ENCODE measurements at places on chromosomes 2 and 18. TPM values are rescaled to one million over a fixed set of nuclear protein-coding genes. Genes with fewer than 3 reads are reported as not detected.

DNA sequence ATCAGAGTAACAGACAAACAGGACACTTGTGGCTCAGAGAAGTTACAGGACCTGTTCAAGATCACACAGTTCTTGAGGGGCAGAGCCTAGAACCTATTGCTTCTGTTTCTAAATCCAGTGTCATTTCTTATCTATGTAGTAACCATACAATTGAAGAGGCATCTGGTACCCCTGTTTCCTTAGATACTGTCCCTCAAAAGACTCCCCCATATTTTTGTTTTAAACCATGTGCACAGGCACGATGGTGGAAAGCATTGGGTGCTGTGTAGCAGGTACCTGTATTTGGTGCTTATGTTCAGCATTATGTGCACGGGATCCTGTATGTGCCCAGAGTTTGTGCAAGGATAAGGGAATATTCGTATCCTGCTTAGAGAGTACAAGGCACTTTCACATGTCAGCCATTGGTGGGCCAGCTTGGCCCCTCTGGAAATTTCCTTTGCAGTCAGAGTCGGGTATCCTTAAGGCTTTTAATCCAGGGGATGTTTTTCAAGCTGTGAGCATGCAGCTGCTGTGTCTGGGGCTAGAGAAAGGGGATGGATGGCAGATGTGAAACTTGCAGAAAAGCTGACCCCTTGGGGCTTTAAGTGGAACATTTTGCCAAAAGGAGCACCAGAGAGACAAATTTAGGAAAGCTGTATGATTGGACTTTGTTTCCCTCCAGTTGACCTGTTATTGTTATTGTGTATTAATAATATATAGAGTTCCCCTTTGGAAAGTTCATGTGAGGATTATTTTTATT is 2.1 kb downstream of the LBH start:
- no peak for DNase-seq

DNA sequence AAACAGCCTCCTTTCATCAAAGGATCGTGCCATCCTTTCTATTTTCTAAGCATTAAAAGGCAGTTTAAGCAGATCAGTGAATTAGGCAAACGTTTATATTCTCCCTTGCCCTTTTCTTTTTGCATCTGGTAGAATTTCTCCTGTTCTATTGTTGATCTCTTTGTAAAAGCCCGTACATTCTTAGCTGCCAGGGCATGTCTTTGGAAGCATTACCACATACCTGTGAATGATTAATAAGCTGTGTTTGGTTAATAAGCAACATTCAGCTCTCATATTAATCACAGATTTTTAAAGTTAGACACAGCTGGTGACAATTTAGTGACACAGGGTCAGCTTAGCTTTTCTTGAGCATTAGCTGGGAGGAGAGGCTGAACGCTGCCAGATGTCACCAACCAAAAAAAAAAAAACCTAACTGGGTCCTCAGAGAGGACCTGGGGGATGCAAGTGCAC is 33.8 kb upstream of the CYP1B1 start:
- DNase-seq: no peak

- no peak for DNase-seq
These were observed 47.8 kb downstream of the KCTD18 start for GRCh38 chr2:200461846-200462710.

DNA sequence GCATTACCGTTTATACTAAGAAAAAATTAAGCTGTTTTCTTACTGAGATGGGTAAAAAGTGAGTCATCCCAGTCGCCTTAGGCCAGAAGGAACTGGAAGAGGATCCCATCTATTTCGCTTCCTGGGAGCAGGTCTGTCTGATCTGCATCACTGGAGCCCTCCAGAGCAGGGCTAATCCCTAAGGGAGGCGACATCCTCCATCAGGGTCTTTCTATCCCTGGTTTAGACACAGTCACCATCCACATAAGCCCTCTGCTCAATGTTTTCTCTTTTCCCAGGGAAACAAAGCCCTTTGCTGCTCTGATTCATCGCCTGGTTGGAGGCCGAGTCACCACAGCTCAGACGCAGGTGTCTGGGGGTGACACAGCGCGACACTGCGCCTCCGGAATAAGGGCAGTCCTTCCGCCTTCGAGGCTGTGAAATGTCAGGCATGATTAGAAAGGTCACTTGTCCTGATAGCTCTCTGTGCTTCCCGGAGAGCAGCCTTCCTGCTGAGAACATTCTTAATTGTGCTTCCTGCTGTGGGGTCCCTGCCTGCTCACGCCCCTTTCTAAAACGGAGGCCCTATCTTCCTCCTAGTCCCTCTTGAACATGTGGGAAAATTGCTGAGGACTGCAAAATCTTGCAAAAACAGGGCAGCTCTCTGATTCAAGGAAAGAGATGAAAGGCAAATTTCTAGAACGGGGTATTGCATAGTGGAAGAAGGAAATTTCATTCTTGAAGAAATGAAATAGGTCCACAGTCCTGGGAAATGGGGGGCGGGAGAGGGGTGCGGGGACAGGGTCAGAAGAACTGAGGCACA is 56.3 kb downstream of the MARCHF4 start:
- no peak for DNase-seq

DNA sequence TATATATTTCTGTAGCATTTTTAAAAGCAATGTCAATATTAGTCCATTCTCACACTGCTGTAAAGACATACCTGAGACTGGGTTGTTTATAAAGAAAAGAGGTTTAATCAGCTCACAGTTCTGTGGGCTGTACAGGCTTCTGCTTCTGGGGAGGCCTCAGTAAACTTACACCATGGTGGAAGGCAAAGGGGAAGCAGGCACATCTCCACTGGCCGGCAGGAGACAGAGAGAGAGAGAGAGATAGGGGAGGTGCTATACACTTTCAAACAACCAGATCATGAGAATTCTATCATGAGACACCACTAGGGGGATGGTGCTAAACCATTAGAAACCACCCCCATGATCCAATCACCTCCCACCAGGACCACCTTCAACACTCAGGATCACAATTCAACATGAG is 43.1 kb downstream of the CHMP3 start:
- no peak for DNase-seq

- no peak for DNase-seq
These were observed 27.2 kb downstream of the RNF152 start for GRCh38 chr18:61865466-61866175.

DNA sequence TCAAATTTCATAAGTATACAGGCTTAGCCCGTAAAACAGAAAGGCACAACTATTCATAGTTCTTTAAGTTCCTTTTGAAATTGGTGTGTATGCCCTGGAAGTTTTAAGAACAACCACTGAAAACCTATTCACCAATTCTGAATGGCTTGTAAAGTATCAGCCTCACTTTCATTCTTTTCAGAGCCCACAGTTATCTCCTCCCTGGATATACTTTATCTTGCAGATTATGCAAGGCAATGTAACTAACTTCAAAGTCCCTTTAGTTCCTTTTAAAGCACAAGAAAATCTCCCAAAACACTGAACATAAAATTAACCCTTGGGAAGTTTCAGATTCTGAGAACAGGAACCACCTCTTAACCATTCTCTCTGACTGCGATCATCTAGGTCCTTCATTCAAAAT is 1.1 kb downstream of the STRN start:
- DNase-seq: peak; percentile 5

DNA sequence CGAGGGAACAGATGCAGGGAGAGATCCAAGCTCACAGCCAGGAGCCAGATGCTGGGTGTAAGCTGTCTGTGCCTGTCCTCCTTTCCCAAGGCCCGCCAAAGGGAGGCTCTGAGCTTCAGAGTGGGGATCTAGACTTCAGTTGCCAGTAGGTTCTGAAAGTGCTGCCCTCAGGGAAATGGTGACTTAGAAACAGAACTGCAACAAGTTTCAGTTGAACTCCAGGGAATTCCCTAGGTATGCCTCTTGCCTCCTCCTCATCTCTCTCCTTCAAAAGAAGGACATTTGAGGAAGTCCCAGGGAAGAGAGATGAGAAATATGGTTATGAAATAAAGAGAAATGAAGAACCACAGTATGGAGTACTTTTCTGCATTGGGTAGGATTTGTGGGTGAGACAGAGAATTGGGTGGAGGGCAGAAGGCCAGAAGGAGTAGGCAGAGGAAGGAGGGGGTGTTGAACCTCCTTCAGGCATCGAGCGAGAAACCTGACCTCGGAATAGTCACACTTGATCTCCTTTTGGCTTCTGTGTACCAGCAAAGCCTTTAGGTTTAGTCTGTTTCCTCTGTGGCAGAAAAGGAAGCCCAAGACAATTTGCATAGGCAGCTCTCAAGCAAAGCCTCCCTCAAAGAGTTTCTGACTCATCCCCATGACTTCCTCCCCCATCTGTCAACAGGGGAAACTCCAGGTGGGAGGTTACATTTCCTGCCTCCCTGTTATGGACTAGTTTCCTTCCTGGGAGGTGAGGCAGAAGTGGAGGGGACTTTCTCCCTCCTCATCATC is 45.7 kb downstream of the QPCT start:
- peak; percentile 93 for DNase-seq

DNA sequence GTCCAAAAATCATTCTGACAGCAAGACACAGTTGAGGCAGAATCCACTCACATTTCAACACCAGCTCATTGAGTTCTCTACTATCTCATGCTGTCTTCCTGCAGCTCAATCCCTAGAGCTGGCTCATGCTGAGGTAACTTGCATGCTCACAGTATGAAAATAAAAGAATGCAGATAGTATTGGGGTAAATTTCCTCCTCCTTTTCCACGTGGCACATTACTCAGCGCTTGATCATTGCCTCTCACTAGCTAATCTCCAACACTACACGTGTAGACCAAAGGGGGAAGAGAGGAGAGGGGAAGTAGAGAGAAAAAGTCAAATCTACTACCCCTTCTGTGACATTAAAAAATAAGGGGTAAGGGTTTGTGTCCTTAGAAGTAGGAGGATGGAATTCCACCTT is 300.6 kb downstream of the AFF3 start:
- DNase-seq: no peak

DNA sequence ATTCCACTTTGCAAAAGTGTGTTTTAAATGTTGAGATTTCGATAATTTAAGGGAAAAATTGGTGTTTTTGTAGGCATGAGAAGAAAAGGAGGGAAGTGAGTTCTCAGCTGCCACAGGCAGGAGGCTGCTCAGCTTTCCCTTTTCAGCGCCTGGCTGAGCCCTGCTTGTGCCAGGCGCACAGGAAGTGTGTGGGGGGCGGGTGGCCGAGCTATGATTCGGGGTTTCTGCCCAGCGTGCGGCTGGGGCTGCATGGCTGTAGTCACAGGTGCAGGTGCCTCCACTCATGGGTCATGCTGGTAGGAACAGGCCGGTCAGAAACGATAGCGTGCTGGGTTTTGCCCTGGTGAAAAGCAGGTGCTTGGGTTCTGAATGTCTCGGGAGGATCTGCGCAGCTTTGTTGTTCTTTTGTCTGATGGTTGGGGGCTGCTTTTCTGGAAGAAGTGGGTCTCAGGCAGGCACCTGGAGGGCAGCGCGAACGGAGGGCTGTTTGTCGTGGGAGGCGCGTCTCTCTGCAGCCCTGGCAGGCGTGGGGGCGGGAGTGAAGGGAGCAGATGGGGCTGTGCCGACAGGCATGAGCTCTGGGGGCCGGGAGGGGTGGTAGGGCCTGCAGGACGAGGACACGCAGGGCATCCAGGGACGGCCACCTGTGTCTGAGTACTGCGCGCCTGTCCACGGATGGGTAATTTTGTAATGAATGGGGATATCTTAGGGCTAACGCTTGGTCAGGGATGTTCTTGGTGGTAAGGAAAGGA is 2.1 kb downstream of the KCNG2 start:
- peak; percentile 65 for DNase-seq

- no peak for DNase-seq
These were observed 16.0 kb downstream of the SLC20A1 start for GRCh38 chr2:112661656-112662305.

DNA sequence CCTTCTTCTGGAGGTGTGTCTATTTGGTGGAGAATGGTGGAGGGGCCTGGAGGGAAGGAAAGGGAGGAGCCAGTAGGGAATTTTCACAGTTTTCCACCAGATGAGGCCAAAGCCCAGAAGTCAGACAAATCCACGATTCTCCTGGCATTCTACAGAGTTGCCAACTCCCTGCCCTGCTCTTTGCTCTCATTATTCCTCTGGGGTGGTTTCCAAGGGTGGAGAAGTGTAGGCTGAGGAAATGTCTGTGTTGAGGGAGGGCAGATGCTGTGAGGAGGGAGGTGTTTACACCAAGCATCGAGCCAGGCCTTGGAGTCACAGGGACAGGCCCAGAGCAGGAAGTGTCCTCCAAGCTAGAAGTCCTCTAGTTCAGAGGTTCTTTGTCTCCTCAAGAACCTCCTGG is 124.1 kb upstream of the LGALSL start:
- DNase-seq: no peak

DNA sequence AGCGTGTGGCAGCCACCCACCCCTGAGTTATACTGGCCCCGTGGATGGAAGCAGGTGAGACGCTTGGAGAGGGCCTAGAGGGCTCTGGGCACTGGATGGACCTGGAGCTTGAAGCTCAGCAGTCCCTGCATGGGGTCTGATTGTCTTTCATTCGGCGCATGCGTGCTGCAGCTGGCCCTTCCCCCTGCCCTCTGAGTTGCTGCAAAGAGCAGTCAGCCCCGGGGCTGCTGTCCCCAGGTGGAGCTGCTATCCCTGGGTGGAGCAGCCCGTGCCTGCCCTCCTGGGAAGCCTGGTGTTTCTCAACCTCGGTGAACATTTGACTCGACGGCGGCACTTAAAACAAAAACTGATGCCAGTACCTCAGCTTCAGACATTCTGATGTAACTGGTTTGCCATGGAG is 29.6 kb downstream of the IGFBP5 start:
- no peak for DNase-seq

DNA sequence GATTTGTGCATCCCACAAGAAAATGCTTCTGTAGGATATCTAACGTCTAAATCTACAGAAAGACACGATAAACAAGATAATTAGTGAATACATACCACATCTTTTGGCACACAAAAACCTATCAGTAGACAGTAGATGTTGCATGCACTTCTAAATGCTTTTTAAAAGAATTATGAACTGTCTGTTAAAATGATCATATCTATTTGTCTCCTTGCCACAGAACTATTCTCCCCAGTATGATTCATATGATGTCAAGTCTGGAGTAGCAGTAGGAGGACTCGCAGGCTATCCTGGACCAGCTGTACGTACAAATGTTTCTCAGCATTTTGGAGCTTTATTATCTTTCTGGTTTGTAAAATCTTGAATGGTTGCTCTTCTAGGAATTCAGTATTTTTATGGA is 12.7 kb downstream of the COL3A1 start:
- DNase-seq: no peak

GRCh38 chr18:6414118-6414722 is 491 bp downstream of the L3MBTL4 start:
- no peak for DNase-seq

DNA sequence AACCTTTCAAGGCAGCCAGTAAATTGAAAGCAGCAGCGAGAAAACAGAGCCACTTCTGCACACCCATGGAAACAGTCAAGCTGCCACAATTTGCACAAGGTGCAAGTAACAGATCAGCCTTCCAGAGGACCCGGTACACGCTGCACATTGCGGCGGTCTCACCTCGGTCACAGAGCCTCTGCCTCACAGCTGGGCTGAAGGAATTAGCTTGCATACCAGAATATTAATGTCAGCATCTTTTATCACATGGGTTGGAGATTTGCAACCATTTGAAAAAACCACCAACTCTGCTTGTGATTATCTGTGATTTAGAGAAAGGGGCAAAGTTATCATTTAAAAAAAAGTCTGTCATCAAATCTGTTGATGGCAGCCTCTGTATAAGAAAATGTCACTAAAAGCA is 330.5 kb upstream of the TCF4 start:
- DNase-seq: no peak

Gene SIX2
- total RNA-seq: not detected

Gene DNER
- not detected for total RNA-seq

Gene LYPD1
- 1.4 TPM for total RNA-seq

Gene TBR1
- not detected for total RNA-seq

Gene UBXN2A
- total RNA-seq: 16.2 TPM

Gene SRD5A2
- not detected for total RNA-seq

Gene MYL1
- total RNA-seq: not detected

Gene KCNIP3
- not detected for total RNA-seq

Gene ATP6V1B1
- total RNA-seq: not detected

Gene FAM161A
- total RNA-seq: 6.3 TPM

Gene ICOS
- not detected for total RNA-seq

Gene AGXT
- not detected for total RNA-seq

Gene RTP5
- not detected for total RNA-seq

All from OCI-LY7 (cell line).